Activated T-cell treated with anti-CD3 and anti-CD28 coated beads for 1 hour (primary cell): ENCODE measurements at places on chromosomes 6 and 20.

- DNase-seq: no peak
Observed at GRCh38 chr20:20869161-20869775, 156.8 kb upstream of the RALGAPA2 start.

- DNase-seq: no peak
Observed at GRCh38 chr6:3311826-3312225, 53.1 kb downstream of the PSMG4 start.

DNA sequence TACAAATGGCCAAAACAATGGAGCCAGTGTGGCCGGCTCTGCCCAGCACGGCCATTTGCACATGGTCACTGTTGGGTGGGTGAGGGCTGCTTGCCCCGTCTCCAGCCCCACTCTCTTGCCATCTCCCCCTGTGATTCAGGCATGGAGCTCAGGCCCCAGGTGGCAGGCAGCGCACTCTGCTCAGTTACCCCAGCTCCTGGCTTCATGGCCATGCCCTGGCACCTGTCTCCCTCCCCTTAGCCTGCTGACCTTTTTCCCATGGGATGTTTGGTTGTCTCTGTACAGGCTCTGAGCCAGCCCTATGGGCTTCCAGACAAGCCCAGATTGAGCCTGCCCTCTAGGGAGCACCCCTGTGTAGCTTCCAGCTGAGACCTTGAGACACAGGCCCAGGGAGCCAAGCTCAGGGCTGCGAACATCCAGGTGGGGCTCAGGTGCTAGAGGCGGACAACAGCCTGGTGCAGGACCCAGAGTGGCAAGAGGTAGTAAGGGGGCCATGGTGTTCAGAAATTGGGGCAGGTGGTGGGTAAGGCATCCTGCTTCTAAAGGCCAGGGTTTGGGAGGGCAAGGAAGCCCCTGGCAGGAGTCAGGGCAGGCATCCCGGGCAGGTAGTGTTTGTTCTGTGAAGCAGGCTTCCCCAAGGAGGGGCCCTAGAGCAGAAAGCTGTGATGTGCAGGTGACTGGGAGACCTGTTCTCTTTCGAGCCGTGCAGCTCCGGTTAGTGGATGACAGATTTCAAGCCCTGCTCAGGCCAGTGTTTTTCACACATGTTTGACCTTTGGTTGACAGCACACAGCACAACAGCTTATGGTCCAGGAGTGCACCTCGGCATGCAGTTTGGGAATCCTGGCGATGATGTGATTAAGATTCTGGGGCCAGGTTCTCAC, 17.7 kb downstream of the SYNJ2 start:
- no peak for DNase-seq

DNA sequence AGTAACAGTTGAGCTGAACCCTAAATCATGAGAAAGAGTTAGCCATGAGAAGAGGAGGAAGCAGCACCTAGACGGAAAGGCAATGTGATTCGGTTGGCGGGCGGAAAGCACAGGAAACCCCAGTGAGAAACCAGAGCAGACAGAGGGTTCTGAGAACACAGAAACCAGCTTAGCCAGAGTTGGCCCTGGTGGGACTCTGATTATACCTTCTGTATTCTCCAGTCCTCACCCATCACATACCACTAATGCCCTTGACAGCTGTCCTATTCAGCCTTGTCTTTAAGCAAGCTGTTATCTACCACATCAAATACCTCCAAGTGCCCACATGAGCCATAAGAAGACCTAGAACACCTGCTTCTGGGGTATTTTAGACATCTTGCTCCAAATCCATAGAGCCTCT, 58.9 kb upstream of the LRRC1 start:
- DNase-seq: no peak

DNA sequence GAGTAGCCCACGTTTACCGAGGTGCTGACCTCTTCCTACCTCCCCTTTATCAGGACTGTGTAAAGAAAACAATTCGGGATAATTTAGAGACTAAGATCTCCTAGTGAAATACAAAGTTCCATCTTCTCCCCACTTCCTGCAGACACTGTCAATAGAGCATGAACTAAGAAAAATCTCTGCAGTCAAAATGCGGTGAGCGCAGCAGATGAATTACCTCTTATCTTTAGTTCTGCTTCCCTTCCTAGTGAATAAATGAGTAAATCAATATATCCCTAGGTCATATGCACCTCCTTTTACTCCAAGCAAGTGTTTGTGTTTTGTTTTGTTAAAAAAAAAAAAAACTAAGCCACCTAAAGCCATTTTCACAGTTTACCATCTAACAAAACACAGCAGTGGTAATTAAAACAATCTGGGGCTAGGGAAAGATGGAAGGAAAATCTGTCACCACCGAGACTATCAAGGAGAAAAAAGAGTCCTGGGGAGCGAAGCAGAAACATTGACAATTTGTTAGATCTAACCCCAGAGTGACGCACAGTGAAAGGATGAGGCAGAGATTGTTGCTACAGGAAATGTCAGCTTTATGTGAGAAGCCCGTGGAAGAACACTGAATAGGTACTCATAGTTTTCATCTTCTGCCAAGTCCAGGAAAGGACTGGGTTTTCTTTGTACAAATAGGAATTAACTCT, 159.4 kb upstream of the SPTLC3 start:
- no peak for DNase-seq

- DNase-seq: no peak
Observed at GRCh38 chr6:2748183-2748582, 2.5 kb downstream of the MYLK4 start.

- DNase-seq: no peak
Observed at GRCh38 chr6:148649454-148649963, 97.3 kb upstream of the UST start.

DNA sequence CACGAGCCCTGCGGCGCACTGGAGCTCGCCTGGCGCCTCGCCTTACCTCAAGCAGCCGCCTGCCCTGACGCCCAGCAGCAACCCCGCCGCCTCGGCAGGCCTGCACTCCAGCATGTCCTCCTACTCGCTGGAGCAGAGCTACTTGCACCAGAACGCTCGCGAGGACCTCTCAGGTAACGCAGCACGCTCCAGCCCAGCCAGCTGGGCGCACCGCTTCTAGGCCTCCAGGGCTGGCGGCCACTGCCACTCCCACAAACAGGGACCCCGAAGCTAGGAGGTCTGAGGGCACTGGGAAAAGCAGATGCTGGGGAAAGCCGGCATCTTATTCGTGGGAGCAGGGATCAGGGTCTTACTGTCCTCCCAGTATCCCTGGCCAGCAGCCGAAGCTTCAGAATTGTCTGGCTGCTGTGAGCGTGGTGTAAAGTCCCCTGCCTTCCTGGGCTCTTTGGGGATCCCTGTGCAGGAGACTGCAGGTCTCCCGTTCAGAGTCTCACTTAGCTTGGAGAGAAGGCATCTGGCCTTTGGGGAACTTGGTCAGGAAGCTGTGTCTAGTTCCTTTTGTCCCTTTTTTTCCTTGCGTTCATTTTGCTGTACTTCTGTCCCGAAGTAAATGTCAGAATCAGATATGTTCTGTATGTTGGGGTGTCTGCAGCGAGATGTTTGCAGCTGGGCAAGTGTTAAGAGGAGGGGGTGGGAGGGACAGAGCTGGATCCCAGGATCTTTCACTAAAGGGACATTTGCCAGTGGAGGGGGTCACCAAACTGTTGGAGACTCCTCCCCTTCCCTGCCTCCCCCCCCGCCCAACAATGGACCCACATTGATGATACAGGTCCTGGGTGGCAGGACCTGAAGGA, 1.8 kb downstream of the FOXF2 start:
- no peak for DNase-seq

DNA sequence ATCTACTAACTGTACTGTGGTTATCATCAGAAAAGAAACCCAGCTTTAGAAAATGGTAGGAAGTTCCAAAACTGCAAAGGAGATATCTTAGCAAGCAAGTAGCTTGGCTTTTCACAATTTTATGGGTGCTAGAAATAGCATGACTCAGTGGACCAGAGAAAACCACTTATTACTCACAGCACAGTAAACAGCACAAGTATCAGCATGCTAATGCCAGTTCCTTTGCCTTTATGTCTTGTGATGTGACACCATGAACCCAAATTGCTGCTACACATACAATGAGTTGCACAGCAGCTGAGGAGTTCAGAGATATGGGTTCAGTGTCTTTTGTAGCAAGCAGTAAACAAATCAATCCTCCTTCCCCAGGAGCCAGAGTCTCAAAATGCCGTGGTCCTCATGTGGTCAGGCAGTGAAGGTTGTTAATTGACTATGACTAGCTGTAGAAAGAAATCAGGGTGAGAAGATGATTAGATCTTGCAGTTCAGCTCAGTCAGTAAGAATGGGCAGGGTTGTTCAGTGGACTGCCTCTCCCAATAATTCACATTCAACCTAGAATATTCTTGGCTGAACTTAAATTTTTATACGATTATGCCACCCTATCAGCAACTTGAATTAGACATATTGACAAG, 73.3 kb downstream of the OPRM1 start:
- DNase-seq: no peak

DNA sequence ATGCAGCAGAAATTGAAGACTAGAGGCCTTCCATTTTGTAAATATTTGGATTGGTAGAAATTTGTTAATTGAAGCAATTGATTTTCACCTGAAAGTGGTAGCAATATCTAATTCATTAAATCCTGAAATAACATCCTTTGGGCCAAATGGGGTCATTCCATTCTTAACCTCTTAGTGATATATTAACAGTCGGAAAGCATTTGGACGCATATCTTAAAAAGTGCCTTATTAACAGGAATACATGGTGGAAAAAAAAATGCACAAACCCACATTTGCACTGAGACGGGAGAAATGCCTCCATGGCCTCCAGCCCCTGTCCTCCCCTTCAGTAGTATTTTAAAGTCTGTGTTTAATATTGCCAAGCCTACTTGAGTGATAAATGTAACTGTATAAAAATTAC, 205.5 kb downstream of the TFAP2B start:
- DNase-seq: no peak

DNA sequence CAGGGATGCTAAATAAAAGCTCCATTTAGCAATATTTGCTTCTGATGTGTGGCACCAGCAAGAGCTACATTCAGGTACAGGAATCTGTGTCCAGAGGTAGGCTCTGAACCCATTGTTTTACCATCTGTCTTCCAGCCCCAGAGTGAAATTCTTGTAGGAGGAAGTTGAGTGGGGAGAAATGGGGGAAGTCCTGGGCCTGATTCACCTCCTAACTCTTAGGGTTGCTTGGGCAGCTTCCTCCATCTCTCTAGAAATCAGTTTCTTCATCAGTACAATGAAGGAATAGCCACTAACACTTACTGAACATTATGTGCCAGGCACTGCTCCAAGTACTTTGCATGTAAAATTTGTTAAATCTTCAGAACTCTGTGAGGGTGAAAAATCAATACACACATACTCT, 35.1 kb upstream of the TSPYL1 start:
- DNase-seq: no peak

DNA sequence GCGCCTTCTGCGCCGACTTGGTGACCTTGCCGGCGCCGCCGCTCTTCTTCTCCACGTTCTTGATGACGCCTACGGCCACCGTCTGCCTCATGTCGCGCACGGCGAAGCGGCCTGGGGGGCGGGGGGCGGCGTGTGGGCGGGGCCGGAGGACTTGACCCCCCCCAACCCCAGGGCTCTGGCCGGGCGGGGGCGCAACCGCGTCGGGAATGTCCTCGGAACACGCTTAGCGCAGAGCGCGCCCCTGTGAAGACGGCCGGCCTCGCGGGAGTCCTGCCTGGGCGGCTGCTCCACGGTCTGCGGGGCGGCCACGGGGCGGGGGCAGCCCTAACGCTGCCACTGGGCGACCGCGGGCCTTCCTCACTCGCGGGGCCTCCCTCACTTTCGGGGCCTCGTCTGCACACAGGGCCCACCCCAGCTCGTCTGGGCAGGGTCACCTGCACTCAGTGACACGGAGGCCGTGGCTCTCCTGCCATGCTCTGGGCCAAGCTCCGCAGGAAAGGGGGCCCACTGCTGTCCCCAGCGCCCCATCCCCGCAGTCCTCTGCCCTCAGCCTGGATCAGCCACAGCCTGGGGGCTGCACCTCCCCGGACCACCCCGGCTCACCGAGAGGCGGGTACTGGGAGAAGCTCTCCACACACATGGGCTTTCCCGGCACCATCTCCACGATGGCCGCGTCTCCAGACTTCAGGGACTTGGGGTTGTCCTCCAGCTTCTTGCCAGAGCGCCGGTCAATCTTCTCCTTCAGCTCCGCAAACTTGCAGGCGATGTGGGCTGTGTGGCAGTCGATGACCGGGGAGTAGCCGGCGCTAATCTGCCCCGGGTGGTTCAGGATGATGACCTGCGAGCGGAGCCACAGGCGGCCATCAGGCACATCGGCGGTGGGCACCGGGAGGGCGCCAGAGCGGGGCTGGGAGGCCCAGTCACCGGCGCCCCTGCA, 10.3 kb downstream of the EEF1A2 start:
- no peak for DNase-seq

- DNase-seq: no peak
Observed at GRCh38 chr6:125008957-125009356, 46.7 kb downstream of the RNF217 start.

GRCh38 chr6:43123461-43124314, 47.4 kb upstream of the SRF start:
- DNase-seq: no peak

DNA sequence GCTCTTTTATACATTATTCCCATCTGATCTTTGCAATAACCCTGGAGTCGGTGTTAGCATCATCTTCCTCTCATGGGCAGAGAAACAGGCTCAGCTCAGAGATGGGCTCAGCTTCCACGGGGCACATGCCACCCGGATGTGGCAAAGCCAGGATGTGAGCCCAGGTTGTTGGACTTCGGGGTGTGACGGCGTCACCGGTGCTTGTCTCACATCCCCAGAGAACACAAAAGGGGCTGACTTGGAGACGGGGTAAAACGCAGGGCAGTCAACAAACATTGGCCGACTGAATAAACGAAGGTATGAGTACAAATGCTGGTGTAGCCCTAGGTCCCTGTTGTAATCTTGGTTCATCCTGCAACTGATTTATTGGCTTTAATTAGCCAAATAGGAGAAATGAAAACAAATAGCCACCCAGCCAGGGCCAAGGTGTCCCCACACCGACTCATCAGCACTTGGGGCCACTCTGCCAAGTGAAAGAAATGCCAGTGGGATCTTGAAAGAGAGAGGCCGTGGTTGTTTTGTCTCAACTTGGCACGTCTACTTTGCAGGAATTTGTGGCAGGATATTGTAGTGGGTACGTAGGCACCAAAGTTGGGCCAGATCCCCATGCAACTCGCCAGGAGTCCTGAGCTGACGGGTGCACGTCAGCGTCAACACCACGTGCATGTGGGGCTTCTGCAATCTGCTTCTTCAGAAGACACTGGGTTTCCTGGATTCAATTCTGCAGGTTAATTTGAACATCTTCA, 42.8 kb downstream of the APCDD1L start:
- DNase-seq: no peak

- no peak for DNase-seq
Observed at GRCh38 chr6:149905371-149905910, 7.5 kb upstream of the RAET1E start.

GRCh38 chr6:147081076-147081609, 123.1 kb upstream of the STXBP5 start:
- DNase-seq: no peak

- no peak for DNase-seq
Observed at GRCh38 chr20:58271606-58272351, 37.7 kb upstream of the RAB22A start.
